ENCODE measurements at places on chromosomes 5 and 9.
A peak's percentile ranks its signal among the peaks of the same experiment; 100 is the strongest.

- no peak for DNase-seq
Observed at GRCh38 chr9:82883436-82883835, 179.5 kb downstream of the RASEF start.

GRCh38 chr5:16975950-16976624 lies 40.0 kb upstream of the MYO10 start:
- DNase-seq: peak; percentile 69

DNA sequence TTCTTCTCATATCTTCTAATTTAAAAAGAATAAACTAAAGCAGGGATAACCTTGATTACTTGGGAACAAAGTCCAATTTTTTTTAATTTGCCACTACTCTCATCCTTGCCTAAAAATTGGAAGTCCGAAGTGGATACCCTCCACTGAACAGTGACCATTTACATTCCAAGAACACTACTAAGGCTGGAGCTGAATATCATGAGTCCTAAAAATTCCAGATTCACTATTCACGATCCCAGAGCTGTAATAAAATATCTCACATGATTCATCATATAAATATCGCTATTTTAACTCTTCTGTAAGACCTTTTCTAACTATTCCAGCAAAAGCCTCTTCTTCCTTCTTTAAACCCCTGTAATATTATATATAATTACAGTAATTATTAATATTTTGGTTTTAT lies 57.4 kb downstream of the ATPSCKMT start:
- peak; percentile 53 for DNase-seq

- no peak for DNase-seq
Observed at GRCh38 chr9:92528522-92528849, 7.3 kb downstream of the ECM2 start.

GRCh38 chr9:136856079-136856476 lies 3.9 kb downstream of the MAMDC4 start:
- DNase-seq: no peak

DNA sequence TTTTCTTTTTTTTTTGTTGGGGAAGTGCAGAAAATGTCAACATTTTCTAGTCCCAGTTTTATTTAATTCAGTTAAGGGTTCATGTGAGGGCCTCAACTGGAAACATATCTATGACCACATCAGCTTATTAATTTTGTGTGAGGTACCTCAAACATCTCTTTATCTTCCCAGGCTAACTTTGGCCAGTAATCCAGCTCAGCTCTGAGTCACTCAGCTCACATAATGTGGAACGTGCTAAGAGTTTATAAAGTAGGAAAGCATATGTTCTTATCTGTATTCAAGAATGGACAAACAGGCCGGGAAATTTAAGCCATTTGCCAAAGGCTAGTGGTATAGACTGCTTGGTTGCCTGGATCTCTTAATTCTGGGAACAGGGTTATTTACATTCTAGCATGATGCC lies 118.4 kb downstream of the INSYN2B start:
- DNase-seq: peak; percentile 19

DNA sequence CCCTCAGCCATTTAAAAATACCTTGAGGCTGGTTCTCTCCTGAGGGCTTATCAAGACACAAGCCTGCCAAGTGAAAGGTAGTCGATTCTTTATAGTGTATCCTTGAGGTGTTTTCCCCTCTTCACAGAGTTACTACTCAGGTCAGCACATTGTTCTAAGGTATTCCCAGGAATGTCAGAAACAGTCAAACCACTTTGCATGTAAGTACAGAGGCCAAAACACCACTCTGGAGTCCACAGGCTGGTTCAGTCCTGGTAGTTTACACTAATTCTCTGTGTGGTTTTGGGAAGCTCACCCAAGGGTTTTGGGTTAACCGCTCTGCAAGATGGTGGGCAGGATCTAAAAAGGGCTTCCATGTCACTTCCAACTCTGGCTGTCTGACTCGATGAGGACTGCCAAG lies 162.3 kb upstream of the PPP2R2B start:
- DNase-seq: peak; percentile 58

DNA sequence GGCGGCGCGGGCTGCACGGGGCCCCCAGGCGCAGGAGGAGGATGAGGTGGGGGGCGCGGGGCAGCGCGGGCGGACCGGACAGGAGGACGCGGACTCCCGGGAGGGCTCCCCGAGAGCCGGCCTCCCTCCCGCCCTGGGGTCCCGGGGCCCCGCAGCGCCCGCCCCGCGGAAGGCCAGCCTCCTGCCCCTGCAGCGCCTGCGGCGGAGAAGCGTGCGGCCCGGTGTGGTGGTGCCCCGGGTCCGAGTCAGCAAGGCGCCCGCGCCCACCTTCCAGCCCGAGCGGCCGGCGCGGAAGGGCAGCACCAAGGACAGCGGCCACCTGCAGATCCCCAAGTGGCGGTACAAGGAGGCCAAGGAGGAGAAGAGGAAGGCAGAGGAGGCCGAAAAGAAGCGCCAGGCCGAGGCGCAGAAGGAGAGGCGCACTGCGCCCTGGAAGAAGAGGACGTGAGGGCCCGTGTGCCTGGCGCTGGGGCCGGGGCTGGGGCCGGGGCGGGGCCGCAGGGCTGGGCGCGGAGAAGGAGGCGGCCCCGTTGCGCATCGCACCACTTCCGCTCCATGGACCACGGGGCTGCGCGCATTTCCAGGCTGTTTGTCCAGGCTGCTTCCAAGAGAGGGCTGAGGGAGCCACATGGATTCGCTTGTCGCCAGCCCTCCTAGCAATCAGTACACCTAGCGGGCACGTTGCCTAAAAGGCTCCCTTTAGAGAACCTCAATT lies 86.0 kb downstream of the ANKRD33B start:
- no peak for DNase-seq

DNA sequence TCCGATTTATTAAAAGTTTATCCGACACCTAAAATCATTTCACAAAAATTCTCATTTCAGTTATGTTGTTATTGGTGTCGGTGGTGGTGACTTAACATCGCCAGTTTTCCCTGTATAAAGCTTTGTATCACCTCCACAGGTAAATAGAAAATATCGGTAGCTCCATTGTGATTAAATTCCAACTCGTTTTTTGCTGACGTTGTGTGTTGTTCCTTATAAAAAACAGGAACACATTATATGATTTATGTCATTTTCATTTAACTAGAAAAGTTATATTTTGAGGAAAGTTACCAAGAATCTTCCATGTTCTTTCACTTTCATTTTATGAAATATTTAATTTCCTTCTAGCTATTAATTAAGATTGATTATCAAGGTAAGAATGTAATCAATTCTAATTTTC lies 635.9 kb downstream of the CDH18 start:
- no peak for DNase-seq

GRCh38 chr9:95808011-95808410 lies 67.5 kb upstream of the ERCC6L2 start:
- peak; percentile 36 for DNase-seq

- no peak for DNase-seq
Observed at GRCh38 chr9:37369671-37370070, 52.8 kb upstream of the GRHPR start.

DNA sequence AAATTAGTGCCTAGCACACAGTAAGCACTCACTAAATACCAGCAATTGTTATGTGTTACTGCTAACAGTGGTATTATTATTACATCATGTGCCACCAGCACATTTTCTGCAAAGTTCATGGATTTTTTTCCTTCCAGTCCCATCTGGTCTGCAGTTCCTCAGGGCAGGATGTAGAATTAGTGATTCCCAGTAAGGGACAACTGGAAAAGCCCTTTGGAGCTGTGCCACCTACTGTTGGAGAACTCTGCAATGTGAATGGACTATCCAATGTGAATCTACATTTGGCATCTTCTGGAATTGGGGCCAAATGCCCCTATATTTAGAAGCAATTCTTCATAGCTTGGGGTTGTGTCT lies 154.0 kb downstream of the CDH6 start:
- DNase-seq: peak; percentile 39

DNA sequence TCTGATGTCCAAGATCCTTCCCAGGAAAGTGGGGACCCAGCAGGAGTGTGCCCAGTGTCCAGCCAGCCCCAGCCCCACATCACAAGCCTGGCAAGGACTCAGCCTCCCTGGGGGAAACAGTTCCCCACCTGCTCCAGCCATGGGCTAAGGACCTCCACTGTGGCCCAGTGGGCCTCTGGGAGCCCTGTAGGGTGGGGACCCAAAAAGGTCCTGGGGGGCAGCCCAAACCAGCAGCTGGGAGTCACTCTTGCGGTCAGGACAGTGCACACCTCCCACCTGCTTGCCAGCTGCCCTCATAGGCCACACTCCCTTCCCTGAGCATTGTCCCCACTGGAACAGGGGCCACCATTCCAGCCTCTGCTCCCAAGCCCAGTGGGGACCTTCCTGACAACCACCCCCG lies 1.7 kb downstream of the ABCA2 start:
- no peak for DNase-seq

DNA sequence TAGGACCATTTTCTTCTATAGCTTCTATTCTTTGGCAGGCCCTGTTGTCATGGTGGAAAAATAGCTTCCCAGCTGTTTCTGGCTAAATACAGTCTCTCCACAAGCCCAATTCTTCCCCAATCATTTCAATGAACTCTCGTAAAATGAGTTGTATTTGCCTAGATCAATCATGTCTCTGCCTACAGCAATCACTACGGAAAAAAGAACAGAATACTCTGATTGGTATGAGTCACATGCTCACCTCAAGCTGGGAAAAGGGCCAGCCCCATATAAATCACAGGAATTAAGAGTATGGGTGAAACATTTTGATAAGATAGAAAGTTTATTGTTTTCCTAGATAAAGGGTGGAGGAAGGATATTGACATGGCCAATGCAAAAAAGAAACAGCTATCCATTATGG lies 711.4 kb downstream of the EFNA5 start:
- DNase-seq: peak; percentile 47

DNA sequence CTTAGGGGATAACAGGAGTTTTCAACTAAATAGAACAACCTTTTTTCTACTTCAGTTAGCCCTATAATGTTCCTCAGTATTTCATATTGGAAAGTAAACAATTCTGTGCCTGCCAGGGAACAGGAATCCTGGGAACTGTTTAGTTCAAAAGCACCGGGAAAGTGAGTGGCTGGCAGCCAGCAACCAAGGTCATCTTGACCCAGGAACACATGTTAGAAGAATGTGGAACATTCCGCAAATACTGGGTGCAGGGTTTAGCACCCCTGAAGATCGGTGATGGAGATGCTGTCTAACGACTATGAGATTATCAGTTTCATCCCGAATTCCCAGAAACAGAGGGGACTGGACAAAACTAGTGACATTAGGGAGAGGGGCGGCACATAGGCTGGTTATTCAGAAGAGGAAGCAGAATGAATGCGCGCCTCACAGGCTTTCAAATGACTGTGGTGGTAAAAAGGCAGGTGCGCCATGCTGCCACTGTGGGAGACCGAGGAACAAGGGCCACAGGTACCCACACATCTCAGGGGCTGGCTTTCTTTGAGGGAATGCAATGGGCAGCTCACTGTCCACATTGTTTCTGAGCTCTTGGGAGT lies 51.2 kb downstream of the IPPK start:
- DNase-seq: no peak

GRCh38 chr5:116763987-116764866 lies 189.6 kb upstream of the SEMA6A start:
- no peak for DNase-seq

DNA sequence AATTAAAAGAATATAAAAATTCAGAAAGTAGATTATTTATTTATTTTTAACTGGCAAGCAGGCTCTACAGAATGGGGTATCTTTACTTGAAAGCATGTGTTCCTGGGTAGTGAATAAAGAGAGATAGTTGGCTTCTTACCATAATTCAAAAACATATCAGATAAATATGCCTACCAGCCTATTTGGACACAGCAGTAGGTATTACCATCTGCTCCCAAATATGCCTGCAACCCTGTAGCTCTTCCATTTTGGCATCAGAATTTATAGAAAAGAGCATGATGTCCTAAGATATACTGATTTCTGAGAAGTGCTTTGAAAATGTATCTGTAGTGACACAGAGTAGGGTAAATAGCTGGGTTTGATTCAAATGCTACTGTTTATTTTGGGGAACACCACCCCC lies 1300.5 kb upstream of the DMAC1 start:
- no peak for DNase-seq

GRCh38 chr5:131959906-131960305 lies 14.4 kb upstream of the MEIKIN start:
- no peak for DNase-seq

- DNase-seq: no peak
Observed at GRCh38 chr5:151275803-151276202, 22.8 kb downstream of the GM2A start.

- DNase-seq: peak; percentile 72
Observed at GRCh38 chr5:141359790-141360426, at the start of gene PCDHGB2. PCDHGB2 (plus strand) TSS chr5:141359994; CDS start chr5:141360136, 142 bp downstream.

GRCh38 chr5:149831492-149831891 lies 101.4 kb downstream of the PPARGC1B start:
- DNase-seq: no peak

- DNase-seq: no peak
Observed at GRCh38 chr9:133773889-133774655, 35.9 kb upstream of the SARDH start.

GRCh38 chr5:108814551-108814950 lies 66.9 kb downstream of the FER start:
- no peak for DNase-seq

- DNase-seq: no peak
Observed at GRCh38 chr9:129665389-129665775, at the start of gene PRRX2. PRRX2 (plus strand) TSS chr9:129665647; CDS start chr9:129665868, 221 bp downstream.

- peak; percentile 97 for DNase-seq
Observed at GRCh38 chr9:114207034-114207810, 51.9 kb downstream of the COL27A1 start.

DNA sequence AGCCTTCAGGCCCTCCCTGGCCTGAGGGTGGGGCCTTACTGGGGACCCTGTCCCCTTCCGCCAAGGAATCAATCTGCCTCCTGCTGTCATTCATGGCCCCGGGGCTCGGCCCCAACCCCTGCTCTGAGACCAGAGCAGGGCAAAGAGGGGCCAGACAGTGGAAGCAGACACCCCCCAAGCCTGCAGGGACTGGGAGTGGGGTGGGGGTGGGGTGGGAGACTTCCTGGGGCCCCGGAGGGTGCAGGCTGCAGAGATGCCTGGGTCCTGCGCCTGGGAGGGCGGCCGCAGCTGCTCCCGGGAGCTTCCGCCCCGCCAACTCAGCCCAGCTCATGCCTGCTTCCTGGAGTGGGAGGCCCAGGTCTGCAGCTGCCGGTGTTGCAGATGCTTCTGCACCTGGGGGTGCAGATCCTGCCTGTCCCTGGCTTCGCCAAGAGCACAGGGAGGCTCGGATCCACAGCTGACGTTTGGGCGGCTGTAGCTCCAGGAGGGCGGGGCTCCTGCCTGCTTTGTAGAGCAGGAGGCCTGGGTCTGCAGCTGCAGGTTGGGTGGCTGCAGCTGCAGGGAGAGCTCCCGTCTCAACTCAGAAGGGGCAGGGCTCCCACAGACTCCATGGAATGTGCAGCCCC lies 6.2 kb downstream of the KIF4B start:
- DNase-seq: no peak

Data from myocyte (in vitro differentiated cells).